ENCODE measurements at places on chromosomes 16 and 17.

DNA sequence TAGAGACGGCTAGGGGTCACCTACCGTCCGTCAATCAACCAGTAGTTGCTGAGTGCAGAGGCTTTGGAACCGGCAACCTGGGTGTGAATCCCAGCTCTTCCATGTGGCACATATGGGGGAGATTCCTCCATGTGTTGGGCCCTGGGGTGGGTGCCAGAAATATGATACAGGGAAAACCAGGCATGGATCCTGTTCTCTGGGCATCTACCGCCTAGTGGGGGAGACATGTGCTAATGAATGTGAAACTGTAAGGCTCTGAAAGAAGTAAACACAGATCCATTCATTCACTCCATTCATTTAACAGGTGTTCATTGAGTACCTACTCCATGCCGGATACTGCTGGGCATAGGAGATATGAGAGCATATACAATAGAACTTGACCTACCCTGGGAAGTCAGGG lies 39.5 kb upstream of the SDK2 start:
- DNase-seq = no peak

DNA sequence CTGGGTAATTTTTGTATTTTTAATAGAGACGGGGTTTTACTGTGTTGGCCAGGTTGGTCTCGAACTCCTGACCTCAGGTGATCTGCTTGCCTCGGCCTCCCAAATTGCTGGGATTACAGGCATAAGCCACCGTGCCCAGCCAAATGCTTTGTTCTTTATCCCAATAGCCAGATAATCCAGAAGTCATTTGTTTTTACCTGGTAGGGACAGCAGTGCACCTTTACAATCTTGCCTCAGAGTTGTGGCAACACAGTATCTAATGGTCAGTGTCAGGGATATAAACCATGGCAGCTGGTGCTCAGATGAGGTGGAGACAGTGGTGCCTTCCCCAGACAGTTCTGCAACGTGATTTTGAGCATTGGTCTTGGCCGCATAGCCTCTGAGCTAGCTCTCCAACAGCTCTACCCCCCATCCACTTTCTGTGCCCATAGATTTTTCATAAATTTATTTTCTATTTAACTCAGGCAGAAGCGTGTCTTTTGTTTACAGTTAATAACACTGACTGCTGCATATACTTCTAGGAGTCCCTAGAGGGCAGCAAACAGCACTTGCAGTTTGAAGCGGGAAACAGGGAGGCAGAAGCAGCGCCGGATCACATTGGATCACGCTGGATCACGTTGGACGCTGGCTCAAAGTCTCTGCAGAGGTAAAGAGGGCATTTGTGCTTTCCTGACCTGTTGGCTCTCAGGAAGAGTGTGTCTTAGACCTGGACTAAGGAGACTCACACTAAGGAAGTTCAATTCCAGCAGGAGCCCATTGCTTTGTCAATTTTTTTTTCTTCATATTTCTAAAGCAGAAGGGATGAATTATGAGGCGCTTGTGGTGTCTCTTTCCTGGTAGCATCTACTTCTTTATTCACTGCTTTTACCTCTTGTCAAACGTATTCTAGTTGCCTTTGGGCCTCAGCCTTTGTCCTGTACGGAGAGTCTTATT lies 5.1 kb upstream of the GGT6 start:
- DNase-seq = no peak

DNA sequence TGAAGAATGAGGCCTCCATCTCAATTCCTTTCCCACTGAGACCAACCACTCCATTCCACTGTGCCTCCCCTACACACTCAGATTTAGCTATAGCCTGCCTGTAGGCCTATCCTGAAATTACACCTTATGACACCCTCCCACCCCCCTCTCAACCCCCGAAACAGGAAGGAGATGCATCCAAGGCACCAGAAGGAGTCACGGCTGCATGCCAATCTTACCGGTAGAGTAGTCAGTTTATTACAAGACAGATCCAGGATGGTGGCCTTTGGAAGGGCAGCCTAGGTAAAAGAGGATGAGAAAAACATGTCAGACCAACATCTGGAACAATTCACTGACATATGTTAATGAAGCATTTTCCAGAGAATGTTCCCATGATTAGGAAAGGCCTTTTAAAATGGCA lies 2.6 kb downstream of the LRRC59 start:
- no peak for DNase-seq

GRCh38 chr17:5121186-5121841 lies 5.5 kb downstream of the USP6 start:
- no peak for DNase-seq

GRCh38 chr17:64583038-64583437 lies 76.3 kb downstream of the CEP95 start:
- DNase-seq = no peak

GRCh38 chr17:6712854-6713129 lies 377 bp downstream of the SLC13A5 start:
- no peak for DNase-seq

DNA sequence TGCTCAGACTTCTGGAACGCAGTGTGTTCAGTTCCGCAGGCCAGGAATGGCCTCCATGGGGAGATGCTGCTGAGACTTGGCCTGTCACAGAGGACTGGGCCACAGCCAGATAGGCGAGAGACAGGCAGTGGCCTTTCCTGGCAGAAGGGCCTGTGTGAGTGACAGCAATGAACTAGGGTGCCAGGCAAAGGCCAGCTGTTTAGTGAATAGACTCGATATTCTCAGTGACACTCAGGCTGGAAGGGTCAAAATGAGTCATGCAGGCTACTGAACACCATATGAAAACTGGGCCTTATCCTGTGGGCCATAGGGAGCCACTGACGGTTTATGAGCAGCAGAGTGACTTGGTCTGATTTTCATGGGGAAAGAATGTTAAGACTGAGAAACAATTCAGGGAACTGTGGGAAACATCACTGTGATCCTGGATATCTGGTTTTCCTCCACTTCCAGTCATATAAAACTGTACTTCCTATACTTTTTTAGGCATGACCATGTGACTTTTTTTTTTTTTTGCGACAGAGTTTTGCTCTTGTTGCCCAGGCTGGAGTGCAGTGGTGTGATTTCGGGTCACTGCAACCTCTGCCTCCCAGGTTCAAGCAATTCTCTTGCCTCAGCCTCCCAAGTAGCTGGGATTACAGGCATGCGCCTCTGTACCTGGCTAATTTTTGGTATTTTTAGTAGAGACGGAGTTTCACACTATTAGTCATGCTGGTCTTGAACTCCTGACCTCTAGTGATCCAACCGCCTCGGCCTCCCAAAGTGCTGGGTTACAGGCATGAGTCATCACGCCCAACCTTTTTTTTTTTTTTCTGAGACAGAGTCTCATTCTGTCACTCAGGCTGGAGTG lies 5.2 kb upstream of the NUBP1 start:
- no peak for DNase-seq

- no peak for DNase-seq
Observed at GRCh38 chr16:57807252-57807967, 5.1 kb upstream of the KIFC3 start.

DNA sequence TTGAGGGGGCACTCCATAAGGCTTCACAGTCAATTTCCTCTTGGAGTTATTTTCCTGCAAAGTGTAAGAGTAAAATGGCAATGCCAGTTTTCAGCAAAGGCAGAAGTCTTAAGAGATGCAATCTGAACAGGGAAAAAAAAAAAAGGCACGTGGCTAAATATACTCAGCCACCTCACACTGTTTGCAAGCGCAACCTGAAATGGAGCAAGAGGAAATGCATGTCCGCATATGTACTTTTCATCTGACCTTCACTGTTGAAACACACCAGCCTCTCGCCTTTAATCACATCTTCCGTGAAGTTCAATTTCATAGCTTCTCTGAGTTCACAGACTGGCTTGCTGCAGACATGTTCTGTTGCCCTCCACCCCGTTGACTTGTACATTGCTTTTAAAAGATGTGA lies 101.4 kb downstream of the KATNIP start:
- DNase-seq = no peak

GRCh38 chr17:72407931-72408330 lies 287.1 kb downstream of the SOX9 start:
- no peak for DNase-seq

DNA sequence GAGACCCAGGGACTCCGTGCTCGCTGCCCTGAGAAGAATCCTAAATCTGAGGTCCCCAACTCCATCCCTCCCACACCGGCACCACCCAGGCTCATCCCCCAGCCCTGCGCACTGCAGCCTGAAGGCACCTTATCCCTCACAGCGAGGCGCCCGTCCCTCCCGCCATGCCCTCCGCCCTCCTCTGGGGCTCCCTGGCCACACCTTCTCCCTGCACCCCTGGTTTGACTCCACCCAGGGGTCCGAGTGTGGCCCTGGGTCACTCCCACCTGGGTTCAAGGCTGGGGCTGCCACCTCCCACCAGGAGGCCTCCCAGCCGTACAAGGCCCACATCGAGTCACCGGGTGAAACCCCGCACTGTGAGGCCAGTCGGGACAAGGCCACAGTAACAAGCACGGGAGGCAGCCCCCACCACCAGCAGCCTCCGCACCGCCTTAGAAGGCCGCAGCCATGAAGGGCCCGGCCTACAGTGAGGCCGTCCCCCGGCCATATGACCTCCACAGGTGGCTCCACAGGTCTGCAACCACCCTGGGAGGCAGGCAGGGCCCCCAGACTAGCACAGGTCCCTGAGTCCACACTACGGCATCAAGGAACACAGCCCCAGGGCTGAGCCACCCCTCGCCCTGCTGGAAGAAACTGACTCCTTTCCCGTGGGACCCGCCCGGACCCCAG lies 8.3 kb downstream of the HAGH start:
- DNase-seq = no peak

DNA sequence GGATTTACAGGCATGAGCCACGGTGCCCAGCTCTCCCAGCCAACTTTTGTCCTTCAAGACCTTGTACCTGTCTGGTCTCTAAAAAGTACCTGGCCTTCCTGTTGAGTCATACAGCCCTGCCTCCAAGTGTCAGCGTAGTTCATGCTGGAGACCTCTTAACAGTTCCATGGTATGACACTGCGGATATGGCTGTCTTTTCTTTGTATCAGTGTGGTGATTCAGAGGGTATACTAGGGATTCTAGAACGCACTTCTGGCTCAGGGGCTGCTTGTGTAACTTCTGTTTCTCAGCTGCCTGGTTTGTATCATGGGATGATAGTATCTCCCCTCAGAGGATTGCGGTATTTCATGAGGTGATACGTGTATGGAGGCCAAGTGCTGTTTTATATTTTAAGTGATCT lies 2.0 kb upstream of the TMEM11 start:
- DNase-seq = no peak

GRCh38 chr17:80294210-80294609 lies 33.6 kb downstream of the RNF213 start:
- no peak for DNase-seq

GRCh38 chr16:88673716-88674379 lies 11.0 kb upstream of the MVD start:
- no peak for DNase-seq

GRCh38 chr17:17741349-17742023 lies 60.2 kb downstream of the RAI1 start:
- no peak for DNase-seq

GRCh38 chr16:67241008-67241900 lies 6.0 kb downstream of the FHOD1 start:
- DNase-seq = no peak

DNA sequence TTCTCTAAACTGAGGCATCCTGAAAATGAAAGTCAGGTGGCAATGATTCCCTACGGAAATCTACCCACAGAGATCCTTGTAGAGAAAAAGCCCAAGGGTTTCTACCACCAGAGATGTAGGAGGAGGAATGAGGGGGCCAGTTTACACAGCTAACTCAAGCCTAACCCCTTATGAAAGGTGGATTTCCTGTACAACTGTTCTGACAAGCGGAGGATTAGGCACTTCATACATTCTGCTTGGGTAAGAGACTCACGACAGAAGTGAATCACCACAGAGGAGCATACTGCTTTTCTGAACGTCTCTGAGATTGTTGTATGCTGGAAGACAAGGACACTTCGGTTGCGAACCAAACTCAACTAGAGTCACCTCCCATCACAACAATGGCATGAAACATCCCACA lies 72.7 kb downstream of the SMG6 start:
- DNase-seq = no peak

- DNase-seq = no peak
Observed at GRCh38 chr16:78278056-78278450, 178.6 kb downstream of the WWOX start.

DNA sequence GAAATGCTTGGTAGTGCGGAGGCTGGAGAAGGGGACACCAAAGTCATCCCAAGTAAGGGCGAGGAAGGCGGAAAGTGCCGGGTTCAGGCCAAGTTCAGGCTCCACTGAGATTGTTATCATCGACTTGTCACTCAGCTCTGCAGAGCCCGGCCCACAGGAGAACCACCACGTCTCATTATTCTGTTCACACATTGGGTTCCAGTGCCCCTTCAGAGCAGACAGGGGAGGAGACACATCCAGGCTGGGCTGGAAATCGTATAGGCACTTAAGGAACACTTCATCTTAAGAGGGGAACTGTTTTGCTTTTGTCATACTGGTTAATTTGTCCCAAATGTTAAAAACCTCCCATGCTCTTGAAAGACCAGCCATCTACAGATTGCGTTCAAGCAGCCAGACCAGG lies 118.3 kb upstream of the ADAMTS18 start:
- no peak for DNase-seq

- DNase-seq = no peak
Observed at GRCh38 chr16:27636453-27637240, 86.7 kb downstream of the KATNIP start.

DNA sequence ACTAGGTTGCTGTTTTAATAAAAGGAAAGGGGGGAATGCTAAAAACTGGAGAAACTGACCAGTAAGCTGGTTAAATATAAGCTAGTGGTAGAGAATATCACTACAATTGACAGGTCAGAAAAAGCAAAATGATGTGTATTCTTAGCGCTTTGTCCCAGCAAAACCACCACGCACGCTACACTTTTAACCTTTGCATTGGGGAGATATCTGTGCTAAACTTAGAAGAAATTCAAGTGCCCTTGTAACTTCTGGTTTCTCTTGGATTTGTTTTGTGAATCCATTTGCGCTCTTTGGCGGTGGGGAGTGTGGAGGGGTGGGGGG lies 1.4 kb downstream of the GAN start:
- DNase-seq = no peak

- DNase-seq = no peak
Observed at GRCh38 chr17:55161935-55162555, 102.7 kb upstream of the HLF start.

DNA sequence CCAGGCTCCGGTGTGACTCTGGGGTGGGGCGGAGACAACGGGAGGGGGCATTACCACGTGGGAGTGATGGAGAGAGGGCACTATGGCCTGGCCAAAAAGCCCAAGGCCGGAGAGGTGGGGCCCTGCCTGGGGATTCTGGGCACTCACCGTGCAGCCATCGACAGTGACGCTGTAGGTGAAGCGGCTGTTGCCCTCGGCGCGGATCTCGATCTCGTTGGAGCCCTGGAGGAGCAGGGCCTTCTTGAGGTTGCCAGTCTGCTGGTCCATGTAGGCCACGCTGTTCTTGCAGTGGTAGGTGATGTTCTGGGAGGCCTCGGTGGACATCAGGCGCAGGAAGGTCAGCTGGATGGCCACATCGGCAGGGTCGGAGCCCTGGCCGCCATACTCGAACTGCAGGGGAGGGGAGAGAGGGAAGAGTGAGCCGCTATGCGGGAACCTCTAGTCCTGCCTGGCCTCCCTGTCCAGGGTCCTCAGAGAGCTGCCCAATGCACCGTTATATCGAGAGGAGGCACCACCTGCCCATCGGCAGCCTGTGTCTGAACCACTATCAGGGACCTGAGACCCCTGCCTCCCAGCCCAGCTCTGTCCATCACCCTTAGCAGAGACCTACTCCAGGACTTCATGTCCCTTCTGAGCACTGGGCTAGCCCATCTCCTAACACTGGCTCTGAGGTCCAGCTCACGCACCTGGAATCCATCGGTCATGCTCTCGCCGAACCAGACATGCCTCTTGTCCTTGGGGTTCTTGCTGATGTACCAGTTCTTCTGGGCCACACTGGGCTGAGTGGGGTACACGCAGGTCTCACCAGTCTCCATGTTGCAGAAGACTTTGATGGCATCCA lies 15.6 kb downstream of the COL1A1 start:
- DNase-seq = no peak

All from effector memory CD4-positive, alpha-beta T cell (primary cell).